ENCODE measurements at places on chromosomes 12 and 14.

GRCh38 chr14:54758041-54758440, 144.6 kb downstream of the GCH1 start:
- no peak for DNase-seq

DNA sequence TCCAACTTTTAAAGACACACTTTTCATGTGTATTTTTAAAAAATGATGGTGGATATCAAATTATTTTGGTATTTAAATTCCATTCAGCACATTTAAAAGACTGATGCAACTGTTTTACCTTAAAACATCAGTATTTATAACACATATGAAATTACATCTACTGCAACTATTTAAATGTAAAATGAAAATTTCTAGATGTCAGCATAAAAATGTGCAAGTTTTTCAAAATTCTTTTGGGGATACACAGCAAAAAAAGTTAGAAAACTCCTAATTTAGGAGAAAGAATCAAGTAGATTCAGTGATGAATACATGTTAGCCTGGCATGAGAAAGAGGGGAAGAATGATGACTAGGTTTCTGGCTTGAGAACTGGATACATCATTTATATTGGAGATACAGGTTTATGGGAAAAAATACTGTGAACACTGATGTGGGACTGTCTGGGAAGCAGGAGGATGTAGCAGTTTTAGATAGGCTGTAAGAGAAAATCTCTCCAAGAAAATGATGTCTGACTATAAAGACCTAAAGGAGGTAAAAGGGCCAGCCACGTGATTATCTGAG, 9.2 kb downstream of the SOS2 start:
- no peak for DNase-seq

- DNase-seq: no peak
These were observed 363 bp upstream of the LMO3 start for GRCh38 chr12:16606201-16606849.

DNA sequence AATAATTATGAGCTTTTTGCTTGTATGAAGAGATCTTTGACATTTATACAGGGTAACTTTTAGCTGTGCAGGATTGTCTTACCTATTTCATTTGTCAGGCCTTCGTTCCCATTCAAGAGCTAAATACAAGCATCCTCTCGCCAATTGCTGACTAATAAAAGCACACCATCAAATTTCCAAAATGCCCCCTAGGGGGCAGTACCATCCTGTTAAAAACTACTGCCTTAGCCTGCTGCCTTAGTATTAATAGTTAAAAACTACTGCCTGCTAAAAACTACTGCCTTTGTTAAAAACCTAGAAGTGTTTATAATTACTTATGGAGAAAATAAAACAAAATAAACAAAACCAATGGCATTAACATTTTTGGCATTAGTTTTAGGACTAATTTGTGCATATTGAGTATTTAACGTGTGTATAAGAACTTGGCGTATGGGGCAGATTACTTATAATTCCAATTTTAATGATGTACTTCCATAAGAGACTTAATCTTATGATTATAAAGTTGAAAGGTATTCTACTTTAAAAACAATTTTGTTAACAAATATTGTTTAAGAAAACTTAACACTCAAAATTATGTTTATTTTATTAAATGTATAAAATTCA, 3.0 kb upstream of the IFI27L2 start:
- peak; percentile 82 for DNase-seq

GRCh38 chr14:37422748-37423147, 172.3 kb downstream of the FOXA1 start:
- no peak for DNase-seq

DNA sequence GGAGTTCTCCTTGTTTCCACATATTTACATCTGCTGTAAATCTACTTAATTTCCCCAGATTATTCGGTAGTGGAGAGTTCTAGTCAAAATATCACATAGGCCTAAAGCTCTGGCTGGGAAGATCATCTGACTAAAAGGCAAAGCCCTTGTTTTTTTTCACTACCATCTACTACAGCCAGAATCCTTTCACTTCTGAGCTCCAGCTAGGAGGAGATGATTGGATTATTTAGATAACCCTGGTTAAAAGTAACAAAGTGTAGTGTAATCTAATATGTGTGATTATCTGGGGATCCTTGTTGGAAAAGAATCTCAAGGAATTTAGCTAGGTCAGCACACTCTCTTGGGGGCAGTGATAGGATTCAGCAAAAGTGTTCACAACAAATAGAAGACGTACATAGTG, 125.4 kb downstream of the DYRK2 start:
- no peak for DNase-seq

GRCh38 chr14:64943556-64943955, 1.0 kb upstream of the GPX2 start:
- DNase-seq: no peak

GRCh38 chr12:121718653-121719239, 6.2 kb downstream of the TMEM120B start:
- DNase-seq: no peak

DNA sequence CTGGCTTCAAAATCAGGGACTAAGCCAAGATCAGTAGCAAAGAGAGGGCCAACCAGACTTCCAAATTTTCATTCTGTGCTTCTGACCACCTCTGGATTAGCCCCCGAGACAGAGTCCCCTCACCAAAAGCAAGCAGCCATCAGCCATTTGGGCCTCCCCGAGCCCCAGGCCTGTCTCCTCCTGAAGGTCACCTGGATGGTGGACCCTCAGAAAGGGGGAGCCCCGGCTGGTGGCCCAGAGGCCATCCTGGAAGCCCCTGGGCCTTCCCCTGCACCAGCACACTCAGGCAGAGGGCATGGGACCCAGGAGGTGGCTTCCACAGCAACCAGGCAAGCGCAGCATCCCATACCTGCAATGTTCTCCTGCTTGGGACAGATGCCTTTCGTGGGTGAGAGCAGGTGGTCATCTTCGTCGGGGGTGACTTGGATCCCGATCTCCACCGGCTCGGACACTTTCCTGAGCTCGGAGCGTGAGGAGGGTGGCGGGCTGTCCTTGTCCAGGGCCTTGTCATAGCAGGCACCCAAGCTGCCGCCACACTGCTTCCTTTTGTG, 14.8 kb downstream of the BCL11B start:
- no peak for DNase-seq

DNA sequence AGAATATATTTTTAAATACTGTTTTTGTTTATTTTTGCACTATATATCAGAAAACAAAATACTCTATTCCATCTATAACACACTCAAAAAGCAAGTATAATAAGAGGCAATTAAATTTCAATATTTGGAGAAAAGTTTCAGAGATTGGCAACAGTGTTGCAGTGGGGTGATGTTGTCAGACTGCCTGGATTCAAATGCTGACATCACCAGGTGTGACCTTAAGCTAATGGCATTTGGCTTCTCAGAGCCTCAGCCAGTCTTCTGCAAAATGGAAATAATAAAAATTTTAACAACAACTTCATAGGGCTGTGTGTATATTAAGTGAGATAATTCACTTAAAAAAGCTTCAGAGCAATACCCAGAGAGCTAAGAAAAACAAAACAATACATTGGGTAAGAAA, 74.7 kb downstream of the TMTC1 start:
- DNase-seq: no peak

- DNase-seq: no peak
These were observed 396.2 kb downstream of the NUAK1 start for GRCh38 chr12:105742567-105742874.

DNA sequence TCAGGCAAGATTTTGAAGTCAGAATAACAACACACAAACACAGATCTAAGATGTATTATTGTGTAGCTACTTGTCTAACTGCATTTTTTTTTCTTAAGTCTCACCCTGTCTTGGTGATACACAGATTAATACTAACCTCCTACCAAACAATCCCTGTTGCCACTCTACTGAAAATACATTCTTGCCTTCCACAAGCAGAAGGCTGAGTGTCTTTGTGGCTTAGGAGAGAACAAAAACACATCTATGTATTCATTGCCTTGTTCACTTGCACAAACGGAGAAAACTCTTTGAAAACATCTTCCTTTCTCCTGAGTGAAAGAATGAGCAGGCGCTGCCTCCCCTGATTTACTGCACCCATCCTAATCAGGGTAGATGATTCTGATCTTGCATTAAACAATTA, 642.2 kb downstream of the DIO2 start:
- DNase-seq: no peak

- no peak for DNase-seq
These were observed 32.9 kb downstream of the FIGNL2 start for GRCh38 chr12:51815571-51815970.

GRCh38 chr12:2800046-2800570, 5.3 kb downstream of the FKBP4 start:
- no peak for DNase-seq

GRCh38 chr14:95395098-95395737, 75.5 kb upstream of the CLMN start:
- no peak for DNase-seq

- no peak for DNase-seq
These were observed 19.6 kb downstream of the MLXIP start for GRCh38 chr12:122097927-122098756.

DNA sequence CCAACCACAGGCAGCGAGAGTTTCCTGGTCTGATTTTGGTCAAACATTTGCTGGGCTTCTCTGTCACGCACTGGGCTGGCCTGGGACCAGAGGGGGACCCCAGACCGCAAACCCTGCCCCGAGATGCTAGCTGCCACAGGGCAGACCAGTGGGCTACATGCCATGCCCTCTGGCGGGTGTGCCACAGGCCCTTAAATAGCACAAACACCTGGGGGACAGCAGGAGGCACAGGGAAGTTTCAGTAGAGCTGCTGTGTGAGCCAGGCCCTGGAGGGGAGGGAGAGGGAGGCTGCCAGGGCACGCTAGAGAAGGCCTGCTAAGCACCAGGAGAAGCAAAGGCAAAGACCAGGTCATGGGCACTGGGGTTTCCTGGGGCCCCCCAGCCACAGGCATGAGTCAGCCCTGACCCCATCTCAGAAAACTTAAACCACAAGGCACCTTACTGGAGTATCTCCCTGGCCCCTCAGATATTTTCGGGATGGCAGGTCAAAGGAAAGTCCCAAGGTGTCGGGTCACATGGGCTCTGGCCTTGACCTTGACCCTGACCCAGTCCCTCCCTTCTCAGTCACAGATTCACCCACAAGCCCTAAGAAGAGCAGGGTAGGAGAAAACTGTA, 29.2 kb downstream of the ITPK1 start:
- DNase-seq: no peak

DNA sequence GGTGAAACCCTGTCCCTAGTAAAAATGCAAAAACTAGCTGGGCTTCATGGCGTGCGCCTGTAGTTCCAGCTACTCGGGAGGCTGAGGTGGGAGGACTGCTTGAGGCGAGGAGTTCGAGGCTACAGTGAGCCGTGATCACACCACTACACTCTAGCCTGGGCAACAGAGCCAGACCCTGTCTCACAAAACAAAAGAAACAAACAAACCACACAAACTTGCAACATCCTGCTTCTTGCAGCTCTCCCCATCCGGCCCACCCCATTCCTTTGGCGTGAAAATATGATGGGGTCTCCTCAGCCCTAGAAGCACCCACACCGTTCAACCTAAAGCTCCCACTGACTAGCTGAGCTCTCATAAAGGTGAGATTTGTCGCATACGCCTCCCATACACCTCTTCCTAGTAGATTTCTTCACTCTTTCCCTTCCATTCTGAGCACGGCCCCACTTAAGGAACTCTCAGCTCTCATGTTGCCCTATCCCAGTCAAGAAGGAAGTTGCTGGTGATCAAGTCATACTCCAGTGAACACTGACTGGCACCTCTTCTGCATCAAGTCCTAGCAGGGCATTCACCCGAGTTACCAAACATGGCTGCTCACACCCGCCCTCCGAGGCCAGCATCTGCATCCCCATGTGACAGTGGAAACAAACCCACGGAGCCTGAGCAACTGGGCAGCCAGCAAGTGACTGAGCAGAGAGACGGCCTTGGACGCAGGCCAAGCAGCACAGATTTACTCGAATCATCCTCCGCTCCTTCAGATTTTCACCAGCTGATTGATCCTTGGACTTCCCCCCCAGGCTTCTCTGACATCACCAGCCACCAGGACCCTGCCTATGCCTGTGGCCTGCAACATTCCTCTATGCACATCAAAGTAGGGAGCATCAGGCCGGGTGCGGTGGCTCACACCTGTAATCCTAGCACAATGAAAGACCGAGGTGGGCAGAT, 18.9 kb upstream of the CD27 start:
- DNase-seq: peak; percentile 23

- DNase-seq: no peak
These were observed 14.4 kb downstream of the G2E3 start for GRCh38 chr14:30573226-30573814.

DNA sequence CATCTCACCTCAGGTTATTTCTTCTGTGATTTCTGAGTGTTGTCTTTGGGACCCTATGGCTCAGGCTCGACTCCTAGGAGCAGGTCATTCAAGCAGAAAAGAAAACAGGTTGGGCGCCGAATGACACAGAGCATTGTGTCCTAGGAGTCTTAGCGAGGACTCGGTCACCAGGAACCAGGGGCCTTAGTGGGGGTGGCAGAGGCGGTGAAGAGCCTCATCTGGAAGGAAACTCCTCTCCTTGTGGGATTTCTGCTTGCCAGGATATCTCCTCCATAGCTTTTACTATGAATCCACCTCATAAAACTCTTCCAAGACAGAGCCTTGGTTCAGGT, 630 bp downstream of the PLEKHH1 start:
- DNase-seq: no peak

GRCh38 chr12:127280393-127281275, 986.3 kb upstream of the TMEM132C start:
- DNase-seq: peak; percentile 52

DNA sequence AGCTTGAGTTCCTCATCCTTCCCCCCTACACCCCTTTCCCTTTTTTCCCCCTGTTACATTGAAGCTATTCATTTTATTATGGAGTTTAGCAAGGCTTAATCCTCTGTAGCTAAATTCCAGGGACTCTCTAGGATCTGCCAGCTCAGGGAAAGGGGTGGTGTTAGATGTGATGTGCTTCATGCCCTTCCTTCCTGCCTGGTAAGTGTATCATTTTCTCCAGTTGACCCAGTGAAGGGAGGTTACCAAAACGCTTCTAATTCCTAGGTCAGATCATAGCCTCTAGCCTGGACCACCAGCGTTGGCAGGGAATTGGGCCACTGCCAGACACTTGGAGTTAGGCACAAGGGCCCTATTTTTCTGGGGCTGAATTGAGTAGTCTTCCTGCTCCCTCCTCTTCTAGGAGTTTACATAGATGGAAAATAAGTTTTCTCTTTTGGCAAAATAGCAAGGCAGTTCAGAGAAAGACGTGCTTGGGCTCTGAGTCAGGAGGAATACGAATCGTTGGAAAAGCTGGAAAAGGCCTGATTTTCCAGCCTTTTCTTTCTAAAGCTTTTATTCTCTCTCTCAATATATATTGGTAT, 88.3 kb downstream of the NPAS3 start:
- no peak for DNase-seq

- no peak for DNase-seq
These were observed 276.7 kb upstream of the SRRM4 start for GRCh38 chr12:118704527-118705241.

Measured in CD4-positive, alpha-beta T cell treated with Interleukin-12 subunit alpha and Interleukin-12 subunit beta, for 1 hour (primary cell).